Sigmoid colon (tissue), 7 donors: ENCODE measurements at places on chromosomes 12 and 14. TPM values are rescaled to one million over a fixed set of nuclear protein-coding genes. Genes with fewer than 3 reads are reported as not detected.

DNA sequence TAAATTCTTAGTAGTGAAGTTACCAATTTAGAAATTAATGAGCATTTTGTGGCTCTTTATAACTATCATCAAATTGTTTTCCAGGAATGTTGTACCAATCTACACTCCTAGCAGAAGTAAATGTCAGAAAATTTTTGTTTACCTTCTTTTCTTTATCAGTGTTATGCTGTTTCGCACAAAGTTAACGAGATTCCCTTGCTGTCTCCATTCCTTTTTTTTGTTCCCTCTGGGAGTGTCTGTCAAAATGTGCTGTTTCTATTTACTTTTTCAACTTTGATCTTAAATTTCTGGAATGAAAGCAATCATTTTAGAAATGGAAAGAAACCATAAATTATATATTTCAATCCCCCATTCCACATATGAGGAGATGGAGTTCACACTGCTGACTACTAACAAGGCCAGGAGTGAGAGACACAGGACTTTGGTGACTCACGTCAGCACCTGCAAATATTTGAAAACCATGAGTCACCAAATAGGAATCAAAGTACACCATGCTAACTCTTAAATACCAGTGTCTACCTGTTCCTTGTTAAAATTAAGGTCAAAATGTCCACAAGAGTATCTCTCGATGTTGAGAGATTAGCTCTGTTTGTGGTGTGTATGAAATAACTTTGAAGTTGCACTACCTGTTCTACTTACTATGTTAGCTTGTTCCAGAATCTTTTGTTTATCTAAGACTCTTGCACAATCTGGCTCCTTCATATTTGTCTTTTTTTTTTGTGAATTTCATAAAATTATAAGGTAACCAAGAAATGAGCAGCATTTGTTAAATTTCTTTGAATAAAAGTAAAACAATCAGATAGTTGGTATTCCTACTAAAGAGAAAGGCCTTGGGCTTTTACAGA, 106.0 kb downstream of the RMST start:
- DNase-seq, result no peak

DNA sequence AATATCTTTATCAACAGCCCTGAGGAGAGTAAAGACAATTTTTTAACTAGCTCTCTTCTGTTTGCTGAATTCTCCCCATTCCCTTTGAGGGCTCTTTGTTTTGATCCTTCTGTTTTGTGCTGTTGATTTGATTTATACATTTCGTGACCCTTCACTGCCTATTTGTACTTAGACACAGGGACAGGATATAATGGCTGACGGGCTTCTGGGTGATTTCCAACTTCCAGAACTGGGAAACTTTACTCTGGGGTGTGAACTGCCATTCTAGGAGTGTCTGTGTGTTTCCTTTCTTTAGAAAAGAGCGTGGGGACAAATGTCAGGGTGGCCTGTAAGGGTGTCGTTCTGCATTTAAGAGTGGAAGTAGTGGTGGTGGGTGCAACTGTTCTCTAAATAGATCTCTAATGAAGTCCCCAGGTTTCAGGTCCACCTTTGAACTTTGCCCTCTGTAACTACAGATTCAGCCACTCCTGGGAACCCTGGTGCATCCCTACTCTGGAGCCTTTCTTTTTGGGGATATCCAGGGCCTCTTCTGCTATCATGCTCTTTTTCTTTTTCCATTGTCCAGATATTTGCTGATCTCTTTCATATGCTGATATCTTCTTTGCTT, 22.3 kb upstream of the SSPN start:
- DNase-seq, result no peak

GRCh38 chr14:77436042-77436441, 12.7 kb upstream of the NOXRED1 start:
- DNase-seq, result no peak

DNA sequence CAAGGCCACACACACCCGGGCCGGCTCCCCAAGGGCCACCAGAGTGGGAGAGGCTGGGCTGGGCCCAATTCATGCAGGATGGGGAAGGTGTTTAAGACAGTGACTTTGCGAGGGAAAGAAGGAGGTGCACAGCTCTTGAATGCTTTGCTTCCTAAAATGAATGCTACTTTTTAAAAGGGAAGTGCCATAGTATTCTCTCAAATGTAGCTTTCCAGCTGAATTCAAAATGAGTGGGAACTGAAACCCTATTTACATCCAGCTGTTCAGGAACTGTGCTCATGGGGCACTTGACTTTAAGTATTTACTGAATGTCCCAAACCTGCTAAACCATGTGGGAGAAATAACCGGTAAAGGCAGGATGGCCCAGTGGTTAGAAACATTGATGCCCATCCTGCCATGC, 7.6 kb downstream of the ITPK1 start:
- DNase-seq, result no peak

Gene CCDC177
- not detected for total RNA-seq

Gene TAS2R10
- 0.54 TPM for total RNA-seq

Gene LGMN
- total RNA-seq, result 83.9 TPM
